ENCODE measurements at places on chromosomes 12 and 14.

DNA sequence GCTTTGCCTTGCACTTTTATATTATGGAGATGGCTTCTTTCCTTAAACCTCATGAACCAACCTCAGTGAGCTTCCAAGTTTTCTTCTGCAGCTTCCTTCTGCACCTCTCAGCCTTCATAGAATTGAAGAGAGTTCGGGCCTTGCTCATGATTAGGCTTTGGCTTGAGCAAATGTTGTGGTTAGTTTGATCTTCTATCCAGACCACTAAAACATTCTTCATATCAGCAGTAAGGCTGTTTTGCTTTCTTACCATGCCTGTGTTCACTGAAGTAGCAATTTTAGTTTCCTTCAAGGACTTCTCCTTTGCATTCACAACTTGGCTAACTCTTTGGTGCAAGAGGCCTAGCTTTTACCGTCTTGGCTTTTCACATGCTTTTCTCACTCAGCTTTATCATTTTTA, 125.4 kb downstream of the SNAPC1 start:
- no peak for DNase-seq

GRCh38 chr14:45785240-45785639, 532.2 kb upstream of the MIS18BP1 start:
- DNase-seq: no peak

DNA sequence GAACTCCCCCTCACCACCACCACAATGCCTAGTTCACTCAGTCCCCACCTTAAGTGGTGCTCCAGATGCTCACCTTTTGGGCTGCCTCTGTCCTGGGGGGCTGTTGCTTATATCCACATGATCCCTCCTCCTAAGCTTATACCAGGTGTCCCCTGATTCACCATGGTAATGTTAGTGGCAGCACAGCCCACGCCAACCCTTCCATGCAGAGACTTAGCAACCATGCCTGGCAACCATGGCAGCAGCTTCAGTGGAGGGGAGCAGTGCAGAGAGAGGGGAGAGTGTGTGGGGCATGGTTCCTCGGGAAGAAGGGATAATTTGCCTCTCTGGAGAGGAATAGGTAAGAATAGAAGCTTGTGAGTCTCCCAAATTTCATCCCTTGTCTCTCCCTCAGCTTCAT, 1.2 kb upstream of the DDN start:
- no peak for DNase-seq

DNA sequence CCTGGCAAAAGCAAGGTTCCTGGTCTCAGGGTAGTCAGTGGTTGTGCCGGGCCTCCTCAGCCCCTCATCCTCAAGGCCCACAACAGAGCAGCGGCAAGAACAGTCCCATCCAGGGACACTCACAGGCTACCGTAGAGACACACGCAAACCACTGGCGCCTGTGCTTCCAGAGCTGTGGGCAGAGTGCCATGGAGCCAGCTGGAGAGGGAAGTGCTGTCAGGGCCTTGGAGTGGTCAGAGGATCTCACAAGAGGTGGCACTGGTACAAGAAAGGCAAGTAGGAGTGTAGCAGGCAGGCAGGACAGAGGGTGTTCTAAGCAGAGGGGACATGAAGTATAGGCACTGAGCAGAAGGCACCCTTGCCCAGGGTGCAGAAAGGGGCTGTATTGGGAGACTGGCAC, 34.6 kb downstream of the ANKRD9 start:
- no peak for DNase-seq

GRCh38 chr14:92316937-92317336, 6.0 kb upstream of the SLC24A4 start:
- DNase-seq: no peak

DNA sequence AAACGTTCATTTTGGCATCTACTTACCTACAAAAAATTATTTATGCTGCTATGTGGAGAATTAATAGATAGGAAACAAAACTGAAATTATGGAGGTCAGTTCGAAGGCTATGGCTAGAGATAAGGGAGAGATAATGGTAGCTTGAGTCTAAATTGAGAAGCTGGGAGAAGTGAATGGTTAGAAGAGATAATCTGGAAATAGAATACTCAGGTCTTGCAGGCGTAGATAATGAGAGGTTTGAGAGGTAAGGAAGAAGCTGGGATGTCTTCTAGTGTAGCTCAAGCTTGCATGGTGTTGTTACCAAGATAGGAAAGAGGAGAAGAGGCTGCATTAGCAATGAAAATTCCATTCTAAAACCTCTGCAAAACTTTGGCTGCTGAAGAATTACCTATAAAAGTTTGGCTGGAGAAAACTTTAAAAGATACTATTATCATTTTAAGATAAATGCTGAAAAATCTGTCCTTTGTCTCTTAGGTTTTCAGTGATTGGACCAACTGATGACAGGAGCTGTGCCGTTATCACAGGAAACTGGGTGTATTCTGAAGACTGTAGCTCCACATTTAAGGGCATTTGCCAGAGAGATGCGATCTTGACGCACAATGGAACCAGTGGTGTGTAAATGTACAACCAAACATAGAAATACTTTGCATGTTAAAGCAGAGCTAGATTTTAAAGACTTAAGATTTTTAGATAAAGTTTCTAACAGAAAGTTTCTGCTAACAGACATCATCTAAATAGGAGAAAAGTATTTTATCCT, 14.1 kb downstream of the KLRF2 start:
- DNase-seq: no peak

DNA sequence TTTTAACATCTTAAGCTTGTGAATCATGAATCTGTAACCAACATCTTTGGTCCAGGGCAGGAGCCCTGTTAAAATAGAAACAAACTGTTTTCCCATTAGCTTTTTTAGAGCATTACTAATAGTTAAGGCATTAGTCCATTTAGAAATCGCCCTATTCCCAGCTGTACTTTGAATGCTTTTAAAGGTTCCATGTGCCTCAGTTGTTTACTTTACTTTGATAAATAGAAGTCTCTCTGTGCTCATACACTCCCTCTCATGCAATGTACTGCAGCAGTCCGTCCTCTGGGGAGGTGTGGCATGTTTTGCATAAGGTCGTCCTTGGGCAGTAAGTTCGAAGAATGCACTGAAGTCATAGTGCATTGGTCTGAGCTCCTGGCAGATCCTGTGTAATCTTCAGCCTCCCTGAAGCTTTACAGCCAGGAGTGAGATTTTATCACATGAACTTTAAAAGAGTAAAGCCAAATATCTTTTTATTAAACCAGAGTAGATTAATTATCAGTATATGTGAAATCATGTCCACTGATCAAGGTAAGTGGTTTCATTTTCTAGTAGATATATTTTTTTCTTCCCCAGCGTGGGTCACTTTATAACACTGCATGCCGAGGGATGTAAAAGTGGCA, 134.7 kb downstream of the FGD4 start:
- DNase-seq: peak; percentile 80

GRCh38 chr12:113405694-113406093, 2.0 kb upstream of the SDS start:
- DNase-seq: no peak

GRCh38 chr12:56084958-56085543, 5.1 kb downstream of the ERBB3 start:
- peak; percentile 54 for DNase-seq

DNA sequence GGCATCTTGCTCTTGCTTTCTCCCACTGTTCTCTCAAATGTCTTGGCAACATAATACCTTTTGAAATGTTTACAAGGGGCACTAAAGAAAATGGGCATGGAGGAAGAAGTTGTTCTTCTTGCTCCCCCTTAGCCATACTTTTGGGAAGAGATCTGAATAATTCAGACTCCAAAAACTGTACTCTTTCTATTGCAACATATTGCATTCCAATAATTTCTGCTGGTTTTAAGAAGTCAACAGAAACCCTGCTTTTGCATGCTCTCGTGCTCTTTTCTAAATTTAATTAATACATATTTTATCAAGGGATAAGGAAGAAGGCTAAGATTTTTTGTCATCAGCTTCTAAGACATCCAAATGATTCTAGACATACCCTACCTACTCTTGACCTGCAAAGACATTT, 409.9 kb upstream of the SOX5 start:
- no peak for DNase-seq

DNA sequence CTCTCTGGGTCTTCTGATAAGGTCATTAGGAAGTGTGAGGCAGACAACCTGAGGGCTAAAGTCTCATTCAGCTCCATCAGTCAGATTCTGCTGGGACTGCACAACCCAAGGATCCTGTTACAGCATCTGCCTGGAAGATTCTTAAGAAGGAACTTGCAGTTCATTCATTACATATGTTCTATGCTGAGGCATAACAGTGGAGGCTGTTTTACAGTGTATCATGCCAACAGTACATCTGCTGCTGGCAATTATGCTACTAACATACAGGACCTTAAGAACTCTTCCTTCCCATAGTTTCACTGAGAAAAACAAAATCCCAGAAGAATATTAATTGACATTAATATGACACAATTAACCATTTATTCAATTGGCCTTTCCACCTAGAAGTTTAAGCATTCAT, 968.6 kb downstream of the DIO2 start:
- DNase-seq: no peak

DNA sequence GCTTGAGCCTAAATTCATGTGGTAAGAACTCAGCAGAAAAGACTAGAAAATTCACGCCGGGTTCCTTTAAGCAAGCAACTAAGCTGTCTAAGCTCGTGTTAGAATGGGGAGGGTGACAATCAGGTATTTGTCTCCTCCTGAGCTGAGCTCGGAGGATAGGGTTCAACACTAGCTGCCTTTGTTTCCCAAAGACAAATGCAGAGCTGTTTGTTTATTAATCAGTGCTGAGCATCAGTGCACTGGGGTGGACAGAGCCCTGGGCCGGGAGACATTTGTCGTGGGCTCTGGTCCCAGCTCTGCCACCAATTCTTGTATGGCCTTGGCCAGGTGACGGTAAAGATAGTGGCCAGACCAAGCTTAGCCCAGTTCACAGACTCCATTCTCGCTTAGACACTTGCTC, 43.7 kb downstream of the DEGS2 start:
- no peak for DNase-seq

- DNase-seq: peak; percentile 24
These were observed 15.8 kb upstream of the CPNE8 start for GRCh38 chr12:38921025-38921677.

GRCh38 chr14:31208546-31209424, 1.2 kb upstream of the HECTD1 start:
- DNase-seq: no peak

DNA sequence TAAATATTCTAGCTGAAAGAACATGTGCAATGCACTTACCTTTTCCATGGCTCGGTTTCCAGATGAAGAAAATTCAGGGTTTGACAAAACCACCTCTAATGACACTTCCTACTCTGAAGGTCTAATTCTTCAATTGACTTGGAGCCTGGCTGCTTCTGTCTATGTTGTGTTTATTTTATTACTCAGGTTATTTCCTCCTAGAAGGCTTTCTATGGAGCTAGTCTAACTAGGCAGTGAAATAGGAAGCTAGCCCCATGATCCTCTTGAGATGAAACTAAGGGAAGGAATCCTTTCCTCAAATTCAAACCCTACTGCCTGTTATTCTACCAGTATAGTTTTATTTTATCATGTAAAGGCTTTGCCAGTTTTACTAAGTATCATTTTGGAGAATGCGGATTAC, 20.9 kb upstream of the IFNG-AS1 start:
- DNase-seq: no peak

- no peak for DNase-seq
These were observed 6.0 kb upstream of the KCNH5 start for GRCh38 chr14:63051301-63051700.

- peak; percentile 71 for DNase-seq
These were observed 26.3 kb downstream of the ITGA7 start for GRCh38 chr12:55681142-55682077.

DNA sequence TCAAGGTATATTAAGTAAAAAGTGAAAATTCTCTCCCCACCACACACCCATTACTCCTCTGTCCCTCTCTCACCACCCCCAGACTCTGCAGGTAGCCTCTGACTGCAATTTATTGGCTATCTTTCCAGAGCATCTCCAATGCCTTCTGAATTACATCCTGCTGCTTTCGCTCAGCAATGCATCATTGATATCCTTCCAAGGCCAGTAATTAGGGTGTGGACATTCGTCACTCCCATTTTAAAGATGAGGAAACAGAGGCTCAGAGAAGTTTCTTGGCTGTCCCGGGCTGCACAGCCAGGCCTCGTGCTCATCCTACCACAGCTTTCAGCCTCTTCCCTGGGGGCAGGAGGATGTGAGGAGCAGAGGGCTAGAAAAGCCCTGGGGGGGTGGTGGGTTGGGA, 23.6 kb upstream of the PGF start:
- DNase-seq: peak; percentile 67

DNA sequence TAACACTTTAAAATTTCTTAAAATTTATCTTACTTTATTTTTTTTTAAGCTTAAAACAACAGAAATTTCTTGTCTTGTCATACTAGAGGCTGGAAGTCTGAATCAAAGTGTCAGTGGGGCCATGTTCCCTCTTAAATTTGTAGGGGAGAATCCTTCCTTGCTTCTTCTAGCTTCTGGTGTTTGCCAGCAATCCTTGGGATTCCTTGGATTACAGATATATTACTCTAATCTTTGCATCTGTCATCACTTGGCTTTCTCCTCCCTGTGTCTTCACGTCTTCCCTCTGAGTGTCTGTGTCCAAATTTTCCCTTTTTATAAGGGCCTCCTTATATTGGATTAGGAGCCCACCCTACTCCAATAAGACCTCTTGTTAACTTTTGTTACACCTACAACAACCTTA, 135.6 kb upstream of the PTPRB start:
- DNase-seq: no peak

DNA sequence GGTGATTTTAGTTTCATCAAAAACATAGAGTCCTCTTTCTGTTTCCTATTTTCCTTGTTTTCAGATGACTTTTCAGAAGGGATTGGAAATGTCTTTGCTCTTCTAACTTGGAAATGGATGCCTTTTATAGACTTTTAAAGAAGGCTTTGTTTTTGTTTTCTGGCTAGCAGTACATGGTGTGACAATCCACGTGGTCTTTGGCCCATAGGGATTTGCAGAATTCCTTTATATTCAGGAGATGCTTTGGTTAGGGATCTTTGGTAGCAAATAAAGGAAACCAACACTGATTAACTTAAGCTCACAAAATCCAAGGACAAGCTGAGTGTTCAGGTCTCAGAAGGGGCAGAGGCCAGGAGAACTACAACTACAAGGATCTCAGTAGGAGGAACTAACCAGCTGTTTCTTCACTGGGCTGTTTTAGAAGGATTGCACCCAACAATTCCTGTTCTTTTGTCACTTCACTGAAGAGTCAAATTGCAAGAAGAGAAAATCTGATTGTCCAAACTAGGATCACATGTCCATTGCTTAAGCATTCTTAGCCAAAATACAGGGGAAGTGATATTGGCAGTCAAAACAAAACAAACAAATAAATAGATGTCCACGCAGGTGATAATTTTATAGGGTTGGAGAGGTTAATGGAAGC, 58.6 kb upstream of the MANSC4 start:
- no peak for DNase-seq

- DNase-seq: no peak
These were observed 114.7 kb downstream of the PRMT8 start for GRCh38 chr12:3605692-3606091.

- no peak for DNase-seq
These were observed 18.3 kb downstream of the IL31 start for GRCh38 chr12:122155705-122156104.

- no peak for DNase-seq
These were observed 246.9 kb upstream of the TMEM132C start for GRCh38 chr12:128019996-128020544.
